ENCODE measurements at places on chromosomes 4 and X.

GRCh38 chr4:54367059-54367458 lies 138.0 kb downstream of the PDGFRA start:
- DNase-seq: no peak

- no peak for DNase-seq
These were observed 31.9 kb downstream of the ANAPC10 start for GRCh38 chr4:145066063-145066501.

- DNase-seq: no peak
These were observed 1.4 kb downstream of the JADE3 start for GRCh38 chrX:46913667-46914066.

GRCh38 chr4:169225812-169226211 lies 44.9 kb downstream of the SH3RF1 start:
- DNase-seq: no peak

DNA sequence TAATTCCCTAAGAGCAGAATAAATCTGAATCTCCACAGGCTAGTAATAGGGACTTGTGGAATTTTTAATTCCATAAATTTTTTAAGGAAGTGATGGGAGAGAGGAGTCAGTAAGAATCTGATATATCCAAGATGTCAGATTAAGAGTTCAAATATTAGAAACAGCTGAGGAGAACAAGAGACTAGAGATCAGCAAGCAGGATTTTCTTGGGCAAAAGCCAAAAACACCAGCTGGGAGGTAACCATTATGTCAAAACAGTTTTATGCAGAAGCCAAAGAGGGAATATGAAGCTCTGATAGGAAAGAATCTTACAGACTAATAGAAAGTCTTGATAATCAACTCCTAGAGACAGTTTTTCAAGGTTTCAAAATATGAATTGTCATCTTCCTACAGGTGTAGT lies 72.2 kb upstream of the RBPJ start:
- no peak for DNase-seq

DNA sequence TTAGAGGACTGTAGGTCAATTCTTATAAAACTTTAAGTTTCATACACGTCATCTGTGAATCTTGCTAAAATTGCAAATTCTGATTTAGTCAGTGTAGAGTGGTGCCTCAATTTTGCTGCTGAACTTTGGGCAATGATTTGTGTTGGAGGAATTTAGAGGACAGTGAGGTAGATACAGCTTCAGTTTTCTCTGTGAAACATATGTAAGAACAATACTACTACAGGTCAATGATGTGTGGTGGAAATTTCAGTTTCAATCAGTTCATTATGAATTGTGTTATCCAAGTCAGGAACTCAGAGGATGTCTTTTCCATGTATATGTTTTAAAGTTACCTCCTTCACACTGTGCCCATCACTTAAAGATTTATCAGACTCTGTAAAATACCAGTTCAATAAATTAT lies 1597.8 kb upstream of the PCDH10 start:
- no peak for DNase-seq

DNA sequence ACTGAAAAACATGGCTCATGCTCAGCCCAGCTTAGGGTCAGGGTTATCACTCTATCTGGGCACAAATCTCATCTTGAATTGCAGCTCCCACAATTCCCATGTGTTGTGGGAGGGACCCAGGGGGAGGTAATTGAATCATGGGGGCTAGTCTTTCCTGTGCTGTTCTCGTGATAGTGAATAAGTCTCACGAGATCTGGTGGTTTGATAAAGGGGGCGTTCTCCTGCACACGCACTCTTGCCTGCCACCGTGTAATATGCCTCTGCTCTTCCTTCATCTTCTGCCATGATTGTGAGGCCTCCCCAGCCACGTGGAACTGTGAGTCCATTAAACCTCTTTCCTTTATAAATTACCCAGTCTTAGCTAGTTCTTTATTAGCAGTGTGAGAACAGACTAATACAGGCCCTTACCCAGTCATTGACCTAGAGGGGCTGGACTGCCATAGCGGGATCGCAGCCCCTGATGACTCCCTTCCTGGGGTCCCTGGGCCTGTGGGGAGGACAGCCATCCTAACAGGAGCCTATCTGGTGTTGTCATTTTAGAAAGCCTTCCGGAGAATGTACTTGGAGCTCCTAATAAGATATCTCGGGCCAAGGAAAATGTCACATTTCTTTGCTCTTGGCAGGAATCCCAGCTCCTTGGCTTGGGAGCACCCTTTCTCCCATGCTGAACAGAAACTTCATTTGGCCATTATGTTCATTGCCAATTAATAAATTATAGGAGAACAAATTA lies 112.6 kb downstream of the PHKA2 start:
- DNase-seq: no peak

DNA sequence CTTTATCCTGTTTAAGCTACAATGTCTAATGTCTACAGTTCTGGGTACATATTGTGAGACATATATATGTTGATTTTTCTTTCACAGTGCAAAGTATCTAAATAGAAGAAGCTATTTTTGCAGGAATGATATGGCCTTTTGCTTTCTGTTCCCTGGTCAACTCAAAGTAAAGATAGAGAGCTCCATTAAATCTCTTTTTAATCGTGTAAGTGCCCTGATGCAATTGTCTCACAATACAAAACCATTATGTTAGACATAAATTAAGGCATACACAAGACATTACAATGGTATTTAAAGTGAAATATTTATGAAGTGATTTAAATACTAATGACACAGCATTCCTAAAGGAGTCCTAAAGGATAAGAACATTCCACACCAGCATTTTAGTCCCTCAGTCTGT lies 1559.7 kb upstream of the AGA start:
- DNase-seq: no peak

DNA sequence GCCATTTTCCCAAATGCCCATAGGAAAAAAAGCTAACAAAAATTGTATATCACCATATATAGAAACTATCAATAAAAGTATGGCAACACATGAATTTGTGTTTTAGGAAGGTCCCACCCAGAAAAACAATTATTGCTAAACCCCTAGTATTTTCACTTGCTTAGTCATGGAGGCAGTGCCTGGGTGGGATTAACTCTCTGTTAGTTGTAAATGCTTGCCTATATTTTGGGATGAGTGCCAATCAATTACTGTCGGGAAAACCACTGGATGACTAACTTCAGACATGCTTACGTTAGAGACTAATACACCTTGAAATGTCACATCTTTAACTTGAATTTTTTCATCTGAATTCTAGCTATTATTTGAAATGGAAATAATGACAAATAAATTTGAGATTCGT lies 33.9 kb downstream of the TMPRSS11A start:
- DNase-seq: no peak

All from stimulated activated CD4-positive, alpha-beta T cell treated with anti-CD3 and anti-CD28 coated beads, Interleukin-15, amount 100 ng/mL, for 1 hour (primary cell).